CD4-positive, CD25-positive, alpha-beta regulatory T cell (primary cell): ENCODE measurements at places on chromosomes 2 and 18. TPM values are rescaled to one million over a fixed set of nuclear protein-coding genes. Genes with fewer than 3 reads are reported as not detected.

Gene DLX1
- total RNA-seq = not detected

Gene FOXI3
- total RNA-seq = not detected

DNA sequence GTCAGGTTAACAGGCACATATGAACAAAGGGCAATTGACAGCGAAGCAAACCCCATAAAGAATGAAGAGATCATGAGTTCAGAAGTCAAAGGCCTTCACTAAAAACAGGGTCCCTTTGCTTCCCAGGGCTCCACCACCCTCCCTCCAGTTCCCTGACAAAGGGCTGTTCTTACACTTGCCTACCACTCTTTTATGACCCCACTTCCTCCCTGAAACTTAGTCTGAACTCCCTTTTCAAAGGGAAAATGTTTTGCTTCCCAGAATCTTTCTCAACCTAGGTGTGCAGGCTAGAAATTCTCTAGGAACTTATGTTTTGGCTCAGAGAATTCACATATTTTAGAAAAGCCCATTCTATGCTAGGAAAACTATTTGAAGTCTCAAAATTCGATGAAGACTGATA is 86.0 kb upstream of the ITGA4 start:
- DNase-seq = no peak

GRCh38 chr2:216302981-216303676 is 69.2 kb downstream of the MARCHF4 start:
- DNase-seq = no peak

Gene POTEI
- total RNA-seq = not detected

- DNase-seq = no peak
Measured at GRCh38 chr2:159015823-159016222, 47.4 kb downstream of the TANC1 start.

GRCh38 chr2:24456599-24457556 is 34.2 kb upstream of the NCOA1 start:
- no peak for DNase-seq
